ENCODE measurements at places on chromosomes 7 and 10.

DNA sequence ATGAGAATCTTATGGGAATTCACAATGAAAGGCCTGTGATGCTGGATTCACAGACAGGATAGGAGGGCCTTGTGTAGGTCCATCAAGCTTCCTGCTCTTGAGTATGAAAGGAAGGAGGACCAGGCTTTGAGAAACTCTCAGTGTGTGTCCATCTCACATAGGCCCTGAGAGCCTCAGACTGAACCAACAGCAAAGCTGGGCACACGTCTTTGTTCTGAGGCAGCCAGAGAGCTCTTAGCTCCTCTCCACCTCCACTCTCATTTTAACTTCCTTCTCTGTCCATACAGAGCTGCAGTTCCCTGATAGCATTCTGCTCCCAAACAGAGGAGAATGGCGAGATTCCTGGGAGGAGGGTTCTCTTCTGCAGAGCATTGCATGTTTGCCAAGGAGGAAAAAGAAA is 515.6 kb downstream of the CALN1 start:
- DNase-seq = no peak

GRCh38 chr7:105268511-105269392 is 120.0 kb downstream of the SRPK2 start:
- DNase-seq = peak; percentile 72

GRCh38 chr7:16323313-16323712 is 98.0 kb downstream of the CRPPA start:
- no peak for DNase-seq

GRCh38 chr10:72728462-72728861 is 36.5 kb downstream of the MCU start:
- no peak for DNase-seq

GRCh38 chr10:101217450-101218281 is 11.6 kb downstream of the LBX1 start:
- DNase-seq = no peak

DNA sequence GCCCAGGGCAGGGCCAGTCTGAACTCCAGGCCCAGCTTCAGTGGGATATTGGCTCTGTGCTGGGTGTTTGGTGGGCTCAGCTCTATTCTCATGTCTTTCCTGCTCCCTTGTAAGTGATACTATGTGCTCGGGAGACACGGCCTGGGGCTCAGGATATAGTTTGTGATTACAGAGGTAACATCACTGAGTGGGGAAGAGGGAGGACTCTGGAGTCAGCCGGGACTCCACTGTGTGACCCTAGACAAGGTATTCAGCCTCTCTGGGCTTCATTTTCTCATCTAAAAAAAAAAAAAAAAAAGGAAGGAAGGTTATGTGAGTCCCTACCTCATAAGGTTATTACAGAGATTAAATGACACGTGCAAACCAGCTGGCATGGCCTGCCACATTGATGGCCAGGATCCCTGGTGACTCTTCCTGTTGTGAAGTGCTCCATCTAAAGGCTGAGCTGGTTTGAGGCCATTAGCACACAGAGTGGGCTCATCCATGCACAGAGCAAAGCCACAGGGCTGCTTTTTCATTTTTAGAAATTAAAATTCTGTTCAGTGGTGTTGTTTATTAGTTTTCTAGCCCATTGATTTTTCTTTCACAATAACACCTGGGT is 15.7 kb downstream of the SLC13A4 start:
- DNase-seq = no peak

- DNase-seq = no peak
These were observed 92.4 kb upstream of the ADARB2 start for GRCh38 chr10:1829712-1830111.

GRCh38 chr10:1020958-1021357 is 4.7 kb downstream of the IDI2 start:
- DNase-seq = no peak

GRCh38 chr7:127845522-127846214 is 185.6 kb downstream of the LRRC4 start:
- DNase-seq = no peak

- DNase-seq = no peak
These were observed 94.2 kb downstream of the C10orf90 start for GRCh38 chr10:126576336-126576735.

- no peak for DNase-seq
These were observed 70.5 kb upstream of the TES start for GRCh38 chr7:116139807-116140206.

DNA sequence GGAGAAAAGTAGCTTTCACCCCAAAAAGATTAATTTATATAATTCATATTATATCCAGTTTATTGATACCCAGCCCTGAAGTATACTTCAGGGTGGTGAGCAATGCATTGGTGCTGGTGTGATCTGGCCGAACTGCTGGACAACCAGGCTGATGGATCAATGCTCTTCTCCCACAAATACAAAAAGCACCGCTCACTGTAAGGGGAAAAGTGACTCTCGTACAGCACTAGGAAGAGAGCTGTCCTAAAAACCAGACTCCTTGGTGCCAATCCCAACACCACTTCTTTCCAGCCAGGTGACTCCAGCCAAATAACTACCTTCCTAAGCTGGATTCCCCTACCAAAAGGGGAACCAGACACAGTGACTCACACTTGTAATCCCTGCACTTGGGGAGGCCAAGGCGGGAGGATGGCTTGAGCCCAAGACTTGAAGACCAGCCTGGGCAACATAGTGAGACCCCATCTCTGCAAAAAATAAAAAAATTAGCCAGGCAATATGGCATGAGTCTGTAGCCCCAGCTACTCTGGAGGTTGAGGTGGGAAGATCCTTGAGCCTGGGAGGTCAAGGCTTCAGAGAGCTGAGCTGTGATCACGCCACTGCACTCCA is 13.1 kb upstream of the TNPO3 start:
- DNase-seq = no peak

DNA sequence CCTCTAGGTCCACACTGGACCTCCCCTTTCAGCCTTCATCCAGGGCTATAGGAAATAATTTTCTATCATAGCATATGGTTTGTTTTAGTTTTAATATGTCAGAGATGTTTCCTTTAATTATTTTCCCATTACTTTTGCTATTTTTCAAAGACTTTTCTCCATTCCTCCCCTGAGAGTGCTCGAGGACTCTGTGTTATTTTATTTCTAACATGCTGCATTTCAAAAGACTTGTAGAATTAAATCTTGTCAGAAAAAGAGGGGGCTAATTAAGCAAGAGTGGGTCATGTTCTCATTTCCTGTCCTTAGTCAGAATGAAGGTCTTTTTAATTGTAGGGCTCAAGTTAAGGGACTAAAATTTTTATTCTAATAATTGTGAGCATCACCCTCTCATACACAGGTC is 71.6 kb upstream of the CTTNBP2 start:
- DNase-seq = no peak

- peak; percentile 66 for DNase-seq
These were observed 3.5 kb downstream of the RASSF4 start for GRCh38 chr10:44962870-44963738.

DNA sequence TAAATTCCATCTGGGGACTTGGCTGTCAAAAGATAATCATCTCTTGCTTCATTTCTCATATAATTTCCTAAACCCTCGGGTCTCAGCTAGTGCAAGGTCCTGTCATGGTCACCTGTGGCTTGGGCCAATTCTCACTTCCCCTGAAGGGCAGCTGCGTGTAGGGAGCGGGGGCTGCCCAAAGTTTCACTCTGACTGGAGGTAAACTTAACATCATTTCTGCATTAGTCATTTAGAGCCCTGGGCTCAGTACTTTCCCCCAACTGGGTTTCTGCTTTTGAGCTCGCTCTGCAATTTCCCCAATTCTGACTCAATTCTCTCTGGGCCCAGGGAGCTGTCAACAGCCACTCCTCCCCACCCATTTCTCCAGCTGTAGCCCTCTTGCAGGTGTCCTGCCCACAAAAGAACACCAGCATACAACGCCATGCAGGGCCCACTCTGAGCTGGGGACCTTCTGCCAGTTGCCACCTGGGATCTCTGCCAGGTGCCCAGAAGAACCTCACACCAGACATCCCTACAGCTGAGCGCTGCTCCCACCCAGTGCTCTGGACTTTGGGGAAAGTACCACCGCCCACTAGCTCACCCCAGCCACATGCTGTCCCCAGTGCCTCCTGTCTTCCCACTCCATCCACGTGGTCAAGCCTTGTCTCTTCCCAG is 37.9 kb downstream of the VOPP1 start:
- peak; percentile 65 for DNase-seq

GRCh38 chr7:5635006-5635405 is 146.5 kb downstream of the RNF216 start:
- no peak for DNase-seq

GRCh38 chr10:33422471-33423153 is 88.1 kb upstream of the NRP1 start:
- no peak for DNase-seq

GRCh38 chr10:13839430-13839990 is 252.7 kb downstream of the PRPF18 start:
- DNase-seq = no peak

GRCh38 chr10:114868870-114869519 is 47.4 kb downstream of the FHIP2A start:
- DNase-seq = no peak

GRCh38 chr10:47458466-47459154 is 25.3 kb downstream of the ANXA8 start:
- no peak for DNase-seq

All from Jurkat, Clone E6-1 (cell line).